SJSA1 (cell line): ENCODE measurements at places on chromosomes 1 and 21. TPM values are rescaled to one million over a fixed set of nuclear protein-coding genes. Genes with fewer than 3 reads are reported as not detected.

GRCh38 chr21:41600961-41601572 is 93.1 kb upstream of the TMPRSS2 start:
- DNase-seq = peak; percentile 33

The IL22RA1 gene
- 1.1 TPM in 1 of 2 replicates, not detected in the other for total RNA-seq

DNA sequence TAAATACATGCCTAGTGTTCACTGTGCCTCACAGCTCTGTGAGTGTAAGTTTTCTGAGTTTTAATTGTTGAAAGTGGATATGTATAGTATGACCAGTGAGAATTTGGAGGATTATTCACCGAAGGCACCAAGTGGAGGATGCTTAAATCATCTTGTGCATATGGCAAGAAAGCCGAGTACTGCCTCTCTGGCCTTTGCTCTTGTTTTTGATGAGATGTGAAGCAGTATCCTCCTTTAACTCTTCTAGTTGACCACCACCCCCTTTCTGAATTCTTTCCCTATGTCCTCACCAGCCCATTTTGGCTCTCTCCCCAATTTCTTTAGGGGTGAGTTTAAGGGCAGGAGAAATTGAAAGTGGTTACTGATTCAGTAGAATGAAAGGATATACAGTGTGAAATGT is 130.4 kb downstream of the SYT2 start:
- DNase-seq = peak; percentile 80

GRCh38 chr21:14040386-14040785 is 170.4 kb downstream of the LIPI start:
- no peak for DNase-seq

- no peak for DNase-seq
These were observed 22.9 kb upstream of the IFNAR2 start for GRCh38 chr21:33206771-33207281.

GRCh38 chr1:204157962-204158361 is 6.1 kb upstream of the ETNK2 start:
- no peak for DNase-seq

The MAST2 gene
- 8.9 and 16.8 TPM in 2 replicates for total RNA-seq

- DNase-seq = peak; percentile 44
These were observed 34.4 kb downstream of the TMCC2 start for GRCh38 chr1:205261946-205262691.

The FAM72B gene
- 5.1 and 9.6 TPM in 2 replicates for total RNA-seq

- DNase-seq = no peak
These were observed 141.5 kb downstream of the KAZN start for GRCh38 chr1:14740016-14740415.

DNA sequence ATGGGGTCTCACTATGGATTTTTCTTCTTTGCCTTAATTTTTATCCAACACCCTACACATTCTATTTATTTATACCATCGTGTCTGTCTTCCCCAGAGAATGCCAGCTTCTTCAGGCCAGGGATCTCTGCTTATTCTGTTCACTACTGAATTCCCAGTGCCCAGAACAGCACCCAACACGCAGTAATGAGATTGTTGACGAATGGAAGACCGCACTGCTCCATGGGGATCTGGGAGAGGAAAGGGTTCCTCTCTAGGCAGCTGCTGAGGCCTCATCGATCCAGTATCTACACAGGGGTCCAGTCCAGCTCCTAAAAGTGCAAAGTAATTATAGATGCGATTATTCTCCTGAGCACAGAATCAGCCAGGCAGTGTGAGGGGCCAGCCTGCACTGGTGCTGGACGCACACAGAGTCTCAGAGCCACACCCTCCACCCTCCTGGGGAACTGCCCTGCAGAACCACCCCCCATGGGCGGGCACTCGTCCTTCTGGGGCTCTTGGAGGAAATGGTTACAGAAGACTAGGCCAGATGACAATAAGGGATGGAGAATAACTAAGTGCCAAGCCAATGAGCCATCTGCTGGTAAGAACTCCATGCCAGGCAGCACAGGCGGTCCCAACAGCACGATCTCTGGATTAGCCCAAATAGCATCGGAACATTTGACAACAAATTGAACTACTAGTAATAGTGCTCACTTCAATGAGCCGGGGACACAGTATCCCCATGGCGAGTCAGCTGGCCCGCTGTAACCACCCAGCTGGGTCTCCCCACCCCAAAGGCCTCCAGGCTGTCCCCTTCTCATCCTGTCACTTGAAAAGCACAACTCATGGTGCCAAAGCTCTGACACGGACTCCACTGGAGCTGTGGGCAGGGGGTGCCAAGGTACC is 1.7 kb upstream of the PDE9A start:
- no peak for DNase-seq
